Colonic mucosa (tissue), 4 donors: ENCODE measurements at places on chromosomes 16 and 17. TPM values are rescaled to one million over a fixed set of nuclear protein-coding genes. Genes with fewer than 3 reads are reported as not detected.

DNA sequence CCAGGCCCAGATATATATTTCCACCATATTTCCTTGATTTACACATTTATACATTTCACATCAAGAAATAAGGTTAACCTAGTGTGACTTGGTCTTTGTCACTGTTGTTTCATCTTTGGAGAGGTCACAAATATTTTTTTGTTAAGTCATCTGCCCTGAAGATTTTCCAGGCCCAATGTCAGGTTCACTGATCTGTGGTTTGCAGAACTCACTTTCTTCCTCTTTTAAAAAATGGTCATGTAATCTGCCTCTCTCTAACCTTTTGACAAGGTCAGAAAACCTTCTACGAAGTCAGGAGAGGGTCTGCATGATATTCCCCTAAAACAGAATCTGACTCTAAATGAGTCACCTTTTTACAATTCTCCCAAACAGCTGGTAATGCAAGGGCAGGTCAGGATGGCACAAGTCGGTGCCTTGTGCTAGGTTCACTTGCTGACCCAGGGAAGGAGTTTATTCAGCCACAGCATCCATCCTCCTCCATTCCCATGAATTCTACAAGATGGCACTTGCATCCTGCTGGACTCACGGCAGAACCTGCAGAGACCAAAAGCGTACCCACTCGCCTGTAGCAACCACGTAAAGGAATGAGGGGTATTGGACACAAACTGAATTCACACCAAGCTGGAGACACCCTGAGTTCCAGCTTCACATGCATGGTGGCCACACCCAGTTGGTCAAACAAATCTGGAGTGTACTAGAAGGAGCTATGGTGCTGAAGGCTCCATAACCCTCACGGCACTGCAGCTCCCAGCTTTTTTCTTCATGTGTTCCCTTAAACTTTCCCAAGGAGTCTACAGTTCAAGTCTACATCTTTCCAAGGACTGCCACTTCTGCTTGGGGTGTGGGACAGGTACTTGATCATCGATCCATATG is 1.6 kb upstream of the KIAA0513 start:
- peak; percentile 77 for DNase-seq
- H3K4me1 ChIP-seq: peaks cover 17% of the 10 kb centered on the region
- H3K27ac ChIP-seq: peak overlapping the region; percentile 71
- no peak overlapping the region for H3K4me3 ChIP-seq

GRCh38 chr16:74862743-74863244 is 88.2 kb upstream of the FA2H start:
- DNase-seq: no peak
- no peak overlapping the region for H3K4me3 ChIP-seq
- no peaks in the 10 kb centered on the region for H3K4me1 ChIP-seq
- no peaks in the 10 kb centered on the region for H3K36me3 ChIP-seq
- H3K27ac ChIP-seq: no peak overlapping the region

GRCh38 chr17:28468781-28469180 is 4.7 kb upstream of the SLC13A2 start:
- no peak overlapping the region for H3K27ac ChIP-seq
- no peaks in the 10 kb centered on the region for H3K4me1 ChIP-seq
- no peak for DNase-seq
- no peaks in the 10 kb centered on the region for H3K27me3 ChIP-seq

The CPNE7 gene
- total RNA-seq: 1.6 TPM
